NCI-H187 (cell line): ENCODE measurements at places on chromosomes 2 and 18.

GRCh38 chr18:12278215-12278671 is 24.1 kb downstream of the CIDEA start:
- DNase-seq, result no peak

DNA sequence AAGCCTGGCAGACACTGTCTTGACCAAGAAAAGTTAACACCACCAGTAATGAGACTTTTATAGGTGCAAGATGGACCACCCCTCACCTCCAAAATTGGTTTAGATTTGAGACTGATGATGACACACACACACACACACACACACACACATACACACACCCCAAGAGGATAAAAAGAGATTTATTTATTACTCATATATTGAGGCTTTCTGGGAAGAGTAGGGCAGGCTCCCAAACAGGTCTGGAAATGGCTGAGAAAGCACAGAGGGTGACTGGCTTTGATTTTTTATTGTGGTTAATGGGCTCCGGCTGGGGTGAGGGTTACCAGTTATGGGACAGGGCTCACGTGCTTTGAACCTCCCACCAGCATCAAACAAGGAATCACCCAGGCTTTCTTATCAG is 54.2 kb upstream of the ADAM23 start:
- no peak for DNase-seq

DNA sequence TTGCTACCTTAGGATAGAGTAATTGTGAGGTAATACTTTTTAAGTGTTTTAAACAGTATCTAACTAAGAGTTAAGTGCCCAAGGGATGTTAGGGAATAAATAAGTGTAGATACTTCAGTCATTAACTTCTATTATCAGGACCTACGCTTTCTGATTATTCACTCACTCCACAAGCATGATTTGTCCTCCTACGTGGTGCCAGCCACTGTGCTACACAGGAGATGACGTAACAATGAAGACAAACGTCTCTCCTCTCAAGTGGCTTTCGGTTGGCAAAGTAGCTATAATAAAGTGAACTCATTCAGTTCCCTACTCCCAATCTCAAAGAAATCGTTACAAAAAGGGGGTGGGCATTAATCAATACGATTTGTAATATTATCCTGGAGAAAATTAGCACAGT is 100.9 kb upstream of the SETBP1 start:
- DNase-seq, result no peak

DNA sequence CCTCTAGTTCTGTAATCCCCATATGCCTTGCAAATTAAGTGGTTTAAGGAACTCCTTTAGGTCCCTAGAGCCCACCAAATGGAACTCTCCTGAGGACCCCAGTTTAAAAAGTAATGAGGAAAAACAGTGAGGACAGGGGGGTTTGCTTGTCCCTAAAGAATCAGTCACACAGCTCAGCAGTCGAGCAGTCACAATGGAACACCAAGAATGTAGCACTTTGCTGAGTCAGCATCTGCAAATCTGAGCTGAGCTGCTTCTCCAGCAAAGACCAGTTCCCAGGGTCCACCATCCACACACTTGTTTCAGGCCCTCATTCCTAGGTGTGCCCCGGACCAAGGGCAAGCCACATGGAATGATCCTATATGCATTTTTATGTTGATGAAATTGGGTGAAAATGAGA is 46.2 kb upstream of the NEDD4L start:
- DNase-seq, result no peak

GRCh38 chr2:162013514-162014475 is 60.2 kb downstream of the DPP4 start:
- DNase-seq, result no peak

GRCh38 chr2:215754546-215754945 is 258.8 kb downstream of the MREG start:
- DNase-seq, result no peak

GRCh38 chr2:102826904-102827303 is 65.1 kb downstream of the TMEM182 start:
- DNase-seq, result peak; percentile 18

DNA sequence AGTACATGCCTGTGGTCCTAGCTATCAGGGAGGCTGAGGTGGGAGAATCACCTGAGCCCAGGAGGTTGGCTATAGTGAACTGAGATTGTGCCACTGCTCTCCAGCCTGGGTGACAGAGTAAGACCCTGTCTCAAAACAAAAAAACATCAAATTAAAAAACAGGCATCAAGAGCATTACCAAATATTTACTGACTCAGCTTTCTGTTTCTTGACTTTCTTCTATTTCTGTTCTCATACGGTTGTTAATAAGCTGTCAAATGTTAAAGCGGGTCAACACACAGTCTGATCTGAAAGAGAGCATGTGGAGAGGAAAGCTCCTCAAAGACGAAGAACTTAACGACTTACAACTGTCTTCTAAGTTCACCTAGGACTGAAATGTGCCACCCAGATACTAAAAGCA is 59.0 kb downstream of the ITGB1BP1 start:
- DNase-seq, result no peak

GRCh38 chr18:3214855-3215637 is 4.7 kb downstream of the MYOM1 start:
- DNase-seq, result no peak

DNA sequence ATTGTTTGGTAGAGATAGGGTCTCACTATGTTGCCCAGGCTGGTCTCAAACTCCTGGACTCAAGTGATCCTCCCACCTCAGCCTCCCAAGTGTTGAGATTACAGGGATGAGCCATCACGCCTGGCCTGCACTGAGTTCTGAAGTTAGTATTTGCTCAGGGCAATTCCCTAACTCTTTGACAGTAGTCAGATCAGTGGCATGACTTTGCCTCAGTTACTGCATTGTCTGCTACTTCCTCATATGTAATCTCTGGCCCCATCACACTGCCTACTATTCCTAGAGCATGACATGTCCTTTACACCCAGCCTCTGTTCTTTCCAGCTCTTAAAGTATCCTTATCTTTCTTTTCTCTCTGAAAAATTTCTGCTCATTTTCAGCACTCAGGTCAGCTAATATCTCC is 193.5 kb downstream of the LDLRAD4 start:
- no peak for DNase-seq

GRCh38 chr18:59273759-59274532 is 692 bp upstream of the RAX start:
- no peak for DNase-seq

DNA sequence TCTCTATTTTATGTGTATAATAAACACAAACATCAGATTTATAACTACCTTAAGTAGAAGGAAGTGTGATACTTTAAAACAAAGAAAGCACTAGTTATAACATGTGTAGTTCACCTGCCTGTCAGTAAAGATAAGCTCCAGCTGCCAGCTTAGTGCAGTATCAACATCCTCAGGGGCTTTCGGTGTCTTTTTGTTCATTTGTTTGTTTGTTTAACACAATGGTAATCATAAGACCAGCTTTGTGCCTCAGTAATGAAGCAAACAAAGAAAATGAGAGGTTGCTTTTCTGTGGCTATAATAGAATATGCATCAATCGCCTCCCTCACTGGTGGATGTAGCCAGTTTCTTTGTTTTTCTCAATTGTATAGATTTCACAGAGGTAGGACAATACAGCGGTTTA is 1499.0 kb upstream of the TMEFF2 start:
- DNase-seq, result no peak

DNA sequence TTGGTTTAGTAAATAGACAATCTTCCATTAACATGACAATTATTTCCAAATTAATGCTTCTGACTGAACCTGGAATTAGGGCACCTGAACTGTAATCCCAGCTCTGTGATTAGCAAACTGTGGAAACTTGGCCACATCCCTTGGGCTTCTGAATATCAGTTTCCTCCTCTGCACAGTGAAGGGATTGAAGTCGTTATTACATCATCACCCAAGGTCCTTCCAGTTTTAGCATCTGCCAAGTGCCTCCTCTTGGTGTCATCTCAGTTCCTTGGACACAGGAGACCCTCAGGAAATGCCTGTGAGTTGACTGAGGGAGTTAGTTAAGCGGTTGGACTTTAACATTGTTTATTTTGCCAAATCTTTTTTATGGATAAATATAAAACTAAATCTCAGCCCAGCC is 64.8 kb downstream of the MOGAT1 start:
- DNase-seq, result no peak

- no peak for DNase-seq
Observed at GRCh38 chr2:236633775-236634560, 64.3 kb downstream of the ACKR3 start.

DNA sequence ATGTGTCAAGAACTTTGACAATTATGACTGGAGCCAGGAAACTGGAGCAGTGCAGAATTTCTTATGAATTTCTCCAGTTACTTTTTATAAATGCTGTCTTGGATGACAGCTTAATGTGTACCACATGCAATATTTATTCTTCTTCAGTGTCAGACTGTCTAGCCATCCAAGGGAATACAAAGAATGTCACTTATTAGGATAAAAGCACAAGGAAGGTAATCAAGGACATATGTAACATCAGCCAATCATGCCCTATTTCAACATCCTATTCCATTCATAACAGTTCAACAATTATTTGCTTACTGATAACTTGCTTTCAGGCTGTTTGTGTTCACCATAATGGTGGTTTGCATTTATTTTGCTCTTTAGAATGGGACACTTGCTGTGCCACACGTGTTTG is 139.8 kb downstream of the OLA1 start:
- DNase-seq, result no peak

GRCh38 chr18:59907172-59907571 is 7.4 kb downstream of the PMAIP1 start:
- no peak for DNase-seq

GRCh38 chr2:60573251-60573650 is 19.8 kb upstream of the BCL11A start:
- no peak for DNase-seq

GRCh38 chr2:144498277-144498676 is 21.6 kb downstream of the ZEB2 start:
- no peak for DNase-seq

DNA sequence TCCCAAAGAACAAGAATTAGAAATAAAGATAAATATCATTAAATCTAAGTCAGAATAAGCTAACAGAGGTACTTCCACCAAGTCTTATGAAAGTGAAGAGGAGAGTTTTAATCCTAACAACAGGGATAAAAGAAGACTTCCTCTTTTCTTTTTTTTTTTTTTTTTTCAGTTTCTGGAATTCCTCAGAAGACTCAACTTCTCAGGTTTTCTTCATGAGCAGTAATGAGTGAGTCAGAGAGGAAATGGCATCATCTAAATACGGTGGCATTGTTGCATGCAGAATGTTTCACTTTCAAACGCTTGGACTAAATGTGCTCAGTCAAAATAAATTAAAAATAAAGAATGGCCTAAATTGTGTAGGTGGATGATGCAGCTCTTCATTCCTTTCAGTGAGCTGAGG is 45.6 kb upstream of the ARHGAP15 start:
- DNase-seq, result no peak

DNA sequence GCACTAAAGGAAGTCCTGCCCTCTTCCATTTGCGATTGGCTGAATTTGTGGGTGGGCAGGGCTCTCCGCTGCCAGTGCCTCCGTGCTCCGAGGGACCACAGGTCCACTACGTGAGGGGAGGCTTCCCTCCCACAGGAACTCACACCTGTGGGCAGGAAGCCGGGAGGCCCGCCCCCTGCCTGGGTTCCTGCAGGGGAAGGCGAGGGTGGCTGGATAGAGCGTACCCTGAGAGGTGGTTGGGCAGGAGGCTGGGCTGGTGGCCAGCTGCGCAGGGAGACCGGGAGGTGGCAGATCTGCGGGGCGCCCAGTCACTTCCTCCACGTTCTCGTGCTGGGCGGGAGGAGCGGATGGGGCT is 47.0 kb upstream of the PTH2R start:
- no peak for DNase-seq

DNA sequence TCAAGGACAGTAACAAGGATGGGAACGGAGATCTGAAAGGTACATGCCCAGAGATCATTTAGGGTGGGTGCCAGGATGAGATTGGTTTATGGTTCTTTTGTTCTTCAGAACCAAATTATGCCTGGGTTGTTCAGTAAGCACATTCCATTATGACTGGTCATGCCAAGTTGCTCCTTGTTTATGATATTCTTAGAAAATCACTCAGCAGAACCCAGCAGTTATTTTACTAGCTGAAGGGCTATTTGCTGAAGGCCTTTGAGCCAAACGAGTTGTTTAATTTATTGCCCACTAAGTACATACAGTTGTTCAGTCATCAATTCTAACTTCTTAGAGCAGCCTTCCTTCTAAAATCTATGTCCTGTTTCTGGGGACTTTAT is 635 bp downstream of the SLC3A1 start:
- peak; percentile 37 for DNase-seq

DNA sequence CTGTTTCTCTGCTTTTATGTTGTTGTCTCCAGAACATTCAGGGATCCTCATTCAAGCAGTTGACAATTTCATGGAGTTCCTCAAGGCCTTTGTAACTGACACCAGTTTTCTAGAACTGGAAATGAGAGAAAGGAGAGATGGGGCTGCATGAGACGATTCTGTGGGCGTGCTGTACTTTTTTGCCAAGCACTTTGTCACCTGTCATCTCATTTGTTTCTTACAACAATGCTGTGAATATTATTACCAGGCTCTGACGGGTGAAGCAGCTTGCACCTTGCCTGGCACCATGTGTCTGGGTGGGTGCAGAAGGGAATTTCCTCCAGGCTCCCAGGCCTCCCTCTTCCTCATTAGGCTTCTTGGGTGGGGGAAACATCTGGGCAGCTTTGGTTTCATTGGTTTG is 22.2 kb upstream of the ATOH8 start:
- no peak for DNase-seq

GRCh38 chr2:175677880-175678279 is 324.2 kb downstream of the LNPK start:
- DNase-seq, result no peak

GRCh38 chr18:23113576-23113975 is 21.7 kb upstream of the CABLES1 start:
- no peak for DNase-seq

GRCh38 chr2:144922519-144922918 is 402.6 kb upstream of the ZEB2 start:
- DNase-seq, result no peak

GRCh38 chr2:223614534-223614933 is 12.4 kb upstream of the SCG2 start:
- no peak for DNase-seq

DNA sequence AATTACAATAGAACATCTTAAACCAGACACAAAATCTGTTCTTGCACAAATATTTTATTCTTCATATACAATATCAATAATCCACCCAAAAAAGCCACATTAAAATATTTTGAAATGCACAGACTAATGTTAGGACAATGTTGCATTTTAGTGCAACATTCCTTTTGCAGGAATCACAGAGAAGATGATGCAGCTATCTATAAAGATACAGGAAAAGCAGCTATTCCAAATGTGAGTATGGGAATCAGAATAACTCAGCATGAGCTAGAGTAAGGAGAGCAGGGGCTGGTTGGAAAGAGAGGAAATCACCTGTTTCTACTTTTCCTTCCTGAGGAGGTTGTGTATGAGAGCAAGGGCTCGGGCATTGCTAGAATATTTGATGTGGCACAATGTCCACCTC is 4.8 kb downstream of the C2orf66 start:
- no peak for DNase-seq
